ENCODE measurements at places on chromosomes 16 and 17. TPM values are rescaled to one million over a fixed set of nuclear protein-coding genes. Genes with fewer than 3 reads are reported as not detected.

DNA sequence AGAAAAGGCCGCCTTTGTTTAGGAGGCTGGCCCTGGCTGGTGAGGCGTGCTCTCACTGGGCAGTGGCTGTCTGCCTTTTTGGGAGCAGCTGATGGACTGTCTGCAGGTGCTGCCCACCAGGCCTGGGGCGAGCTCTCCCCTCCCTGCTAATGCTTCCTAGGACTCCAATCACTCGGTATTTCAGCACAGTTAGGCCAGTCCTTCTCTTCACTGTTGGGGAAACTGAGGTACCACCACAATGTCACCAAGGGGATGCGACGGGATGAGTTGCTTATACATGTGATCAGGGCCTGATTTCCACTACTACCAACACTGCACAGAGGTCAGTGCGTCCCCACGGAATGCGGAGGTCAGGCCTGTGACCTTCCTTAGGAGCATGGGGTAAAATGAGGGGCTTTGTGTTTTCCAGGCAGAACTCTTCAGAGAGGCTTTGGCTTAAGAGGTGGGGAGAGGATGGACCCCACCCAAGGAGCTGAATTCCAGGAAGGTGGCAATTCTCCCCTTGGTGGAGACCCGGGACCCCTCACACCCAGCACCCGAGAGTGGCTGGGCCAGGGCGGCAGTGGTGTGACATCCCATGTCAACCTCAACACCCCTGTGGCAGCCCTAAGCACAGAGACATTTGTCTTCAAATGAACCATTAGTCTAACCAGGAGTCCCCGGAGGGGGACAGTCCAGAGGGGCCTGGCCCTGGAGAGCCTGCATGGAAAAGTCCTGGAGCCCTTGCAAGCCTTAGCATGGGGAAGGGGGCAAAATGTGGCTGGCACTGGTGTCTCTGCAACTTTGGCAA is 86.4 kb downstream of the N4BP1 start:
- no peak for DNase-seq

DNA sequence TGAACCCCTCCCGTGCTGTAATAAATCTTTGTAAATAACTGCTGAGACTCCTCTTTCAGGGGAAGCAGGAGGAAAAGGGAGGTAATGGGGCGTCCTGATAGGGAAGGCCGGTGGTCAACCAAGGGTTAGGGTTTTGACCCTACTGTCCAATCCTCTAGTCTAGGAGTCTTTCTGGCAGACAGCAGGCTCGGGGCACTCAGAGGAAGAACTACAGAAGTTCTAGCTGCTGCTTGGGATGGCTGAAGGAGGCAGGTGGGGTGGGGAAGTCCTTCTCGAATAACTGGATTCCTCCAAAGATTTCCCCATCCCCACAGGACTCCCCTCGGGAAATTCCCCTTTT is 387 bp upstream of the STARD3 start:
- DNase-seq: no peak

DNA sequence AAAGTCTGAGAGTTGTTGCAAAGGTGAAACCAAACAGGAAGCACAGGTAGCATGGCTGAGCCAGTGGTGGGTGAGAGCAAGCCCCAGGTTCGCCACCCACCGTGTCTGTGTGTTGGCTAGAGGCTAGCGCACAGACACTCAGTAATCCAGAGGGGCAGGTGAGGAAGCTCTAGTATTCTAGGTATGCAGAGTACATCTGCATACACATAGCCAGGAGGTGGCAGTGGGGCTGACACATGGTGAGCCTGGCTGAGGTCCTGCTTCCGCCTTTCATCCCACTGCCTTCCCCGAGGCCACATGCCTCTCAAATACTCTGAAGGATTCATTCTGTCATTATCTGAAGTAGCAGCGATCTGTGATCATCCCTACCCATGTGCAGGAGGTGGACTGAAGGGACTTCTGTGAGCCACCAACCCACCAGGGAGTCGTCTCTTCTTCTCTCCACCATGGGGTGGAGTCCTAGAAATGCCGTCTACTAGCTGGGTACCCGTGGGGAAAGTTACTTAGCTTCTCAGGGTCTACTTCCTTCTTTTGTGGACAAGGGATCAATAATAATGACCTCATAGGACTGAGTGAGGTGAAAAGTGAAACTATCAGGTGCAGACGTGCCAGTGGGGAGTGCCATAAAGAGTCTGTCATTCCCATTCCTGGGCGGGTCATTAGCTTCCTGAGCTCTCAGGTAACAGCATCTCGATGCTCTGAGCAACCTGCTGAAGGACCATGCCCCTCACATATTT is 36.0 kb upstream of the ICAM2 start:
- no peak for DNase-seq

GRCh38 chr17:40582328-40582901 is 17.1 kb upstream of the CCR7 start:
- peak; percentile 76 for DNase-seq

DNA sequence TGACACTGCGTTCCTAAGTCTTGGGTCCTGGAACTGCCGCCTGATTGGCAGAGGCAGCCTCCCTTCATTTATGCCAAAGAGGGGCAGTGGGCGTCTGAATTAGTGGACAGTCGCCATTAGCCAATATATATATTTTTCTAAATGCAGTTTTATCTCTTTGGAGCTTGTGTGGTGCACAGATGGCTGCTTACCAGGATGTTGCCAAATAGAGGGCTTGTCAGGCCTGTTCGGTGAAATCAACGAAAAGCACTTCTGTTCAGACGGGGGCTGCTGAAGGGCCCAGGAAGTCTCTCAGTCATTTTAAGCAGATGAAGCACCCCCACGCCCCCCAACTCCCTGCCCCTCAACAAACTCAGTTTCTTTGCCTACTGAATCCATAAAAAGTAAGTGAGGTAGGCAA is 66.0 kb downstream of the RAP1GAP2 start:
- no peak for DNase-seq

- DNase-seq: no peak
Observed at GRCh38 chr17:44311562-44312181, 3.3 kb downstream of the RUNDC3A start.

- DNase-seq: no peak
Observed at GRCh38 chr17:17748179-17748578, 66.9 kb downstream of the RAI1 start.

DNA sequence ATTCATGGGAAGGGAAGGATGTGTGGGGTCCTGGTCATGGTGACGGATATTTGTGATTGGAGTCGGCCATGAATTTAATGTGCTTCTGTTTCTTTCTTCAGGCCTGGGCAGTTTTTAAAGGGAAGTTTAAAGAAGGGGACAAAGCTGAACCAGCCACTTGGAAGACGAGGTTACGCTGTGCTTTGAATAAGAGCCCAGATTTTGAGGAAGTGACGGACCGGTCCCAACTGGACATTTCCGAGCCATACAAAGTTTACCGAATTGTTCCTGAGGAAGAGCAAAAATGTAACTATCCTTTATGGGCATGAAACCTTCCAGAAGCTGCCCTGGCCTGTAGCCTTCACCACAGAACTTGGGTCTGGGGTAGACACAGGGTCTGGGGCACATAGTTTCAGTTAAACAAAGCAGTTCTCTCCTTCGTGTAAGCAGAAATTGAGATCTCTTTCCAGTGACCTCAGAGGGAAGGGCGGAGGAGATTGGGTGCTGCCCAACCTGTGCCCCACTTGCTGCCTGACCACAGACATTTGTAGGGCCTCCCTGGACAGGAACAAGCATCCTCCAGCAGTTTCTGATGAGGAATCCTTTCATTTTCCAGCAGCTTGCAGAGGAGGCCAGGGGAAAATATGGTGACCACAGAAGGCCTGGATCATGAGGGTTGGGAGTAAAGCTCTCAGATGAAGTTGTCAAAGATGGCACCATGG is 10.1 kb downstream of the IRF8 start:
- DNase-seq: no peak

DNA sequence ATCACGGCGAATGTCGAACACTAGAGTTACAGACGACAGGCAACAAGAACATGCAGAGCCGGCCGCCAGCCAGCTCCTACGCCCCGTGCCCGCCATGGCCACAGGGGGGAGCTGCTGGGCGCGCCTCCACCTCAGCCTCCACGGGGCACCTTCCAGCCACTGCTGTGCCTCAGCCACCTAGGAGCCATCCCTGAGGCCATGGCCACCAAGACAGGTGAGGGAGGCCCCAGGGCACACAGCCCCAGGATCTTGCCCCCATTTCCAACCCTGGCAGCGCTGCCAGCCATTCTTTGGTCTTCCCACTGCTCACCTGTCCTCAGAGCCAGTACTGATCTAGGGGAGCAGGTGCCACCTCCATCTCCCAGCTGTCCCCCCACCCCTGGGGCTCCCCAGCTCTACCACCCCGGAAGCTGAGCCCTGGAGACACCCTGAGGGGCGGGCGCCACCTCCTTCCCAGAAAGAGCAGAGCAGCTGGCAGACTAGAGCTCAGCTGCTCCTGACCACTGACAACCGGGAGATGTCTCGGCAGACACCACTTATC is 11.8 kb downstream of the GNPTG start:
- DNase-seq: peak; percentile 81

DNA sequence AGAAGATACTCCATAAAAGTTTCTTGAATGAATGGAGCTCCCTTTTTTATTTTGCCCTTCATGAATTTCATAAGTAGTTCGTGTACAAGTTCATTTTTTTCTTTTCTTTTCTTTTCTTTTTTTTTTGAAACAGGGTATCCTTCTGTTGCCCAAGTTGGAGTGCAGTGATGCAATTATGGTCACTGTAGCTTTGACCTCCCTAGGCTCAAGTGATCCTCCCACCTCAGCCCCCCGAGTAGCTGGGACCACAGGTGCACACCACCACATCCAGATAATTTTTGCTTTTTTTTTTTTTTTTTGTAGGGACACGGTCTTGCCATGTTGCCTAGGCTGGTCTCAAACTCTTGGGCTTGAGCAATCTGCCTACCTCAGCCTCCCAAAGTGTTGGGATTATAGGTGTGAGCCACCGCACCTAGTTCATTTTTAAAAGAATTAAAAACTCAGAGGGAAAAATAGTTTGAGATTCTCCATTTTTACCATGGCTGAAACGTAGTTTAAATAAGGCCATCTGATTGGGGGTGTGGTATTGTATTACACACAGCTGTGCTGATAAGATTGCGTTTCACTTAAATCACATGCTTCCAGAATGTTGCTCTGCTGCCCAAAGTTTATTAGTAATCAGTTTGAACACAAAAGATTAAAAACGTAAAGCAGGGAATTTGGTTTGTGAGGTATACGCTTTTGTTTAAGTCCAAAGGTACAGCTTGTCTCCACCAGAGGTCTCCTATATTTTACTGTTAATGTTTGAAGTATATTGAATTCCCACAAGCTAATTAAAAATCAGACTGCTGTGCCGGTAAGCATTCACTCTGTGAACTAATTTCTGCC is 154.1 kb downstream of the SOCS1 start:
- DNase-seq: no peak

ZSCAN10 gene
- total RNA-seq: not detected

PMFBP1 gene
- total RNA-seq: 0.19 TPM

ARHGAP27 gene
- 34.4 TPM for total RNA-seq

SLC22A31 gene
- not detected for total RNA-seq

HEATR9 gene
- total RNA-seq: not detected

All from Right ventricle myocardium inferior (tissue), 1 donor.